Activated T-cell treated with anti-CD3 and anti-CD28 coated beads for 24 hours (primary cell): ENCODE measurements at places on chromosomes 3 and 15.

DNA sequence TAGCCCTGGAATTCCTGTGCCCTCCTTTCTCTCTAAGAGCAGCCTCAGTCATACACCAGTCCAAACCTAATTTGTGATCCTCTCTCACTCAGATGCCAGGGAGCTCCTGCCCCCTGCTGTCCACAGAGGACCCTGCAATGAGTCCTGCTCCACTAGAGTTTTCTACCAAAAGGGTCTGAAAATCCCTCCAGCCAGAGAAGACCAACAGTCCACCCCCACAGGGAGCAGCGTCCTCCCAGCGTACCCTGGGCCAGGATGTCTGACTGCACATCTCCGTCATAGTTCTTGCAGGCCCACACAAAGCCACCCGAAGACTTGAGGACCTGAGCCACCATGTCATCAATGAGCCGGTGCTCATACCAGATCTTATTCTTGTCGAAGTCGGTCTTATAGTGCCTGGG, 15.4 kb downstream of the IDH2 start:
- DNase-seq, result peak; percentile 42

GRCh38 chr3:139119331-139120025, 74.8 kb upstream of the PRR23C start:
- no peak for DNase-seq

GRCh38 chr15:81948222-81948621, 97.6 kb downstream of the MEX3B start:
- DNase-seq, result no peak

DNA sequence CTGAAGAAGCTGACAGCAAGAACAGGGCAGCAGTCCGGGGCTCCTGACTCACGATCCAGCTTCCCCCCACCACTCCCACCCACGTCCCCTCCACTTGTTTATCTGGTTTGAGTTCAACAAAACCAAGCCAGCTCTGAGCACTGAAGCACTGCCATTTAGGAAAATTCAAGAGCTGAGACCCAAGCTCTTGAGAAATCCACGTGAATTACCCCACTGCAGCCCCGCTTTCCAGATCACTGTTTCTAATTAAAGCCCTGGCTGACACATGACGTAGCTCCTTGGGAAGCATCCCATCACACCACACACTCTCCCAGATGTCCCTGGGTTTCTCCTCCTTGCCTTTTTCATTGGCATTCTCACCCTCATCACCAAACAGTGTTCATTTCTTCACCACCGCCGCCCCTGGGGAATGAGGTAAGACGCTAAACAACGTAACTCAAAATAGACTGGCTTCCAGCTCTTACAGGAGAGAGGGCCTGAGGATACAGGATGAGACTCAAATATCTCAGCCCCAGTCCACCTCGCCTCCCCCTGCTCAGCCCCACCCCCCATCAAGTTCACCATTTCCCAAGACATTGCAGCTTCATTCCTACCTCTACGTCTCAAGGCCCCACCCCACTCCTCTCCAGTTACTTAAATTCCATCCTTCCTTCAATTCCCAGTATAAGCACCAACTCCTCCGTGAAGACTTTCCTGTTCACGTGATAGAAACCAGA, 95.4 kb downstream of the SRGAP3 start:
- no peak for DNase-seq

- DNase-seq, result peak; percentile 19
These were observed 11.0 kb upstream of the KNG1 start for GRCh38 chr3:186705882-186706780.

GRCh38 chr3:158108445-158108985, 1.4 kb upstream of the RSRC1 start:
- DNase-seq, result no peak

DNA sequence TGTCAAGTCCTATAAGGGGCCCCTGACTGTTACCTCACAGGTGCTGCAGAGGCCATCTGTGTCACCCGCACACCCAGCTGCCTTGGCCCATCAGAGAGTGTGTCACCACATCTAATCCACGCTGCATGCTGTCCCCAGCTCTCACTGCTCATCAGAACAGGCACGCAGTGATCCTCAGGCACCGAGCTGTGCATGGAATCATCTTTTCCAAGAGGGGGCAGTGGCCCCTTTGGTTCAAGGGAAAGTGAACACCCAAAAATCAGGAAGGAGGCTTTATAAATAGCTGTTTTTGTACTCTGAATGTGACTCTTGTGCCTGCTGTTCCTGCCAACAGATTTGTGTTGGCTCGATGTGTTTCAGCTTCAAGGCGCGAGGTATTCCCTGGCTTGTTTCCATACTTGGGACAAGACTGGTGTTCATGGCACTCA, 110.3 kb upstream of the ETV5 start:
- no peak for DNase-seq

- DNase-seq, result no peak
These were observed 66.2 kb upstream of the CORO2B start for GRCh38 chr15:68512598-68512997.

DNA sequence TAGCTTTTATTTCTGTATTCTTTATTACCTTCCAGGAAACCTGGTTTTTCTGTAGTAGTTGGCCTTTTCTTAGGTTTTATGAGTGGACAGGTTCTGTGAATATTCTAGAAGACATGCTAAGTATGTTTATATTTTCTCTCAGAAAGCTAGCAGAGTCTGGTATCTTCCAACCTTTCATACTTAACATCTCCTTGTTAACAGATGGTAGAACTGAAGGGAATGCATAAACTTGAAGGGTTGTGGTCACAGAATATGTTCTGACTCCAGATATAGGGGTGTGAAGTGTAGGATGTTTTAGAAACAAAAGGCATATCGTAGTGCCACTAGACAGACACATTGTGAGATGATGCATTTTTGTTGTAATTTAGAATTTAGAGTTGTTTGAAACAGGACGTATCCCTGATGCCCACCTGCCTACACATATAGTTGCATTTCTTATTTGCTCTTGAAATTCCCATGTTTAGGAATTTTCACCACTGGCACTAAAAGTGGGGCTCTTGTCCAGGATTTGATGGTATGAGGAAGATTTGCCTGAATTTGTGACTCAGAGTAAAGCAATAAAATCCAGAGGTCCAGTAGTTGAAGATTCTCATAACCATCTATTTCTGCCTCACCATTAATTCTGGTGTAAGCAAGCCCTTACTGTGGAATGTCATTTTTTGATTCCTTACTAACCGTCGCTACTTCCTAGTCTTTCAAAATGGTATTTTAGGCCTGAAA, 274.5 kb downstream of the FEZF2 start:
- DNase-seq, result no peak

DNA sequence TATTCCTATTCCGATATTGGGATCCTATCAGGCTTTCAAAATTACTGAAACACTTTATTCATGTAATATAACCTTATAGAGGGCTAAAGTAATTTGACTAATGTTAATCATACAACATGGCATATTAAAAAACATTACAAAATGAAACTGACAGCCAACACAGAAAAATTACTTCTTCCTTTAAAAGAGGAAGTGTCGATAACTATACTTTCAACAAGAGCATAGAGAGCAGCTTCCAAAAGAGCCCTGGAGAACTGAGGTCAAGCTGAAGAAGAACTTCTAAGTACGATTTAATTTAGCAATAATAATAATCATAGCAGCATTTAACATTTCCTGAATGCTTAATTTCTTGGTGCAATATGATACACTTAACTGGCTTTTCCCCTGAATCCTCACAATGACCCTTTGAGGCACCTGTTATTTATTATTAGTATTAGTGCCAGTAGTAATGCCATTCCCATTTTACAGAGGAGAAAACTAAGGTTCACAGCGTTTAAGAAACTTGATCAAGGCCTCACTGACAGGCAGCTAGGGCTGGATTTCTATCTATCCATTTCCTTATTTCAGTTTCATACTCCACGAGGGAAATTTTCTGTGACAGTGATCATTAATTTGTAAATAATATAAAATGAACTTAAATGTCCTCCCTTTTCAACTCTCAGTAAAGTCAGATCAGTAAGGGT, 181.6 kb downstream of the CFAP20DC start:
- no peak for DNase-seq

GRCh38 chr3:196611761-196612483, 27.6 kb upstream of the NRROS start:
- DNase-seq, result no peak

DNA sequence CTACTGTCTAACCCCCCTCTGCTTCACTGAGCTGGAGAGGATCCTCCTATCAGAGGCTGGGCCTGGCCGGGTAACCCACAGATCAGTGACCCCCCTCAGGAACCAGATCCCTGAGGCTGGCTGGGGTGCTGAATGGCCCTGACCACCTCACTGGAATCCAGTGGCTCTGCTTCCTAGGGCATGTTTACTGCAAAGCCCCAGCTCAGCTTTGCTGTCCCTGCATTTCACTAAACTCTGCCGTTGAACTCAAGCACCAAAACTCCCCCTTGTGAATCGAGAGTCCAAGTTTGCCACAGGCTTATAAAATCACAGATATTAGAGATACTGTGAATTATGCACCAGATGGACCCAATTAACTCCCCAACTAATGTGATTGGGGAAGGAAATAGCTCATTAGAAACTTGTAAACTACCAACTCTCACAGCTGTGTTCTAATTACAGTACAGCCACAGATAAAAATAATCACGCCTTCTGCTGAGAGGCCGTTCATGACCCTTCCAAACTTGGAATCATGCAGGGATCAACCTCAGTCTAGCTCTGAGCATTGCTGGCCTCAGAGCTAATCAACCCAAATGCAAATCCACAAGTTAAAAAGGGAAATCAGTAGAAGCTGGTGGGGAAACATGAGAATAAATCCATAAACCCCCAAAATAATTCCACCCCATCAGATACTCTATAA, 47.0 kb downstream of the OCA2 start:
- DNase-seq, result no peak

DNA sequence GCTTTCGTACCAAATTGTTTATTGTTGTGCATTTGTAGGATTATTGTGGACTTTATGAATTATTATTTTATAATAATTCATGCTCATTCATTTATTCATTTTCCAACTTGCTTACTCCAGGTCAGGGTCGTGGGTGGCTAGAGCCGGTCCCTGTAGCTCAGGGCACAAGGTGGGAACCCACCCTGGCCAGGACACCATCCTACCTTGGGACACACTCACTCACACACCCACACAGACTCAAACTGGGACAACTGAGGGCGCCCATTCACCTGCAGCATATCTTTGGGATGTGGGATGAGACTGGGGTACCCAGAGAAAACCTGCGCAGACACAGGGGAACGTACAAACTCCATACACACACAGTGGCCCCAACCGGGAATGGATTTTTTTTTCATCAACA, 40.6 kb downstream of the SSUH2 start:
- no peak for DNase-seq

- no peak for DNase-seq
These were observed 336.5 kb downstream of the MAGI1 start for GRCh38 chr3:65702202-65702601.

- no peak for DNase-seq
These were observed 5.1 kb downstream of the RASL12 start for GRCh38 chr15:65062726-65063125.

DNA sequence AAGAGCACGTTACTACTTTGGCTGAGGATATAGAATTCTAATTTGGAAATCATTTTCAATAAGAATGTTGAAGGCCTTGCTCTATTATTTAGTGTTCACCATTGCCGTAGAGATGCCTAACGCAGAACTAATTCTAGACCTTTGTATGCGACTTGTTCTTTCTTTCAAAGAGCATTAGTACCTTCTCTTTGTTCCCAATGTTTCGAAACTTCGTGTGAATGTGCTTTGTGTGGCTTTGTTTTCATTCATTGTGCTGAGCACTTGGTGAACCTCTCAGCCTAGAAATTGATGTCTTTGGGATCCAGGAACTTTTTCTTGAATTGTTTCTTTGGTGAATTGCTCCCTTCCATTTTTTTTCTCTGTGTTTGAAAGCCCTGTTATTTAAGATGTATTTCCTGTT, 19.8 kb upstream of the PCSK6 start:
- DNase-seq, result no peak

GRCh38 chr3:136787349-136787748, 31.6 kb upstream of the SLC35G2 start:
- peak; percentile 1 for DNase-seq

GRCh38 chr3:81764665-81765064, 3.2 kb upstream of the GBE1 start:
- DNase-seq, result no peak

DNA sequence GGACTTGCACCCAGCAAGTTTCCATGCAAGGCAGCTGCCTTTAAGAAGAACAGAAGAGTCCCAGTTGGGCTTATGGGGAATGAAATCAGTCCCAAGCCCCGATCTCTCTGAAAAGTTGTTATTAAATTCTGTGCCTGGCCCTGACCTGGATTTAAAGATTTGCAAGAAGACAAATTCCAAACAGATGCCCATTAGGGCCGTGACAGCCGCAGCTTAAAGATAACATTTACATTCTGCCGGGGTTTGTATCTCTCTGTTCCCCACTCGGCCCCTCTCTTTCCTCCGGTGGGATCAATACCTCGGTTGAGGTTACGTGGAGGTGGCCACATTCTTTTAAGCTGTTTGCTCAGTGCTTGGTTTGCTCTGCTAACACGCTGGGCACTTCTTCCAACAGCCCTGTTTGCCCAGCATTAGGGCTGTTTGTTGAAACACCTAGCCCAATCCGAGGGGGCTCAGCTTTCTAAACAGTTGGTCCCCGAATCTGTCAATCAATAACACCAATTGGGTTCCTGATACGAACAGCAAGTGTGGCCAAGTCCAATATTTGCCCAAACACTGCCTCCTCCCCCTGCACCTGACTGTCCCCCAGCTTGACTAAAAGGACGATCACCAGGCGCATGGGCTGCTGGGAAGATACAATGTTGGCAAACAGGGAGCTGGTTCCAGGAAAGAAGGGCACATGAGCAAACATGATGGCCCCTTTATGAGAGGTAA, 108.6 kb downstream of the RPLP1 start:
- DNase-seq, result no peak

GRCh38 chr3:39716849-39717248, 92.6 kb upstream of the MYRIP start:
- no peak for DNase-seq

GRCh38 chr3:169509780-169510692, 153.5 kb downstream of the MECOM start:
- no peak for DNase-seq

- DNase-seq, result no peak
These were observed 140.8 kb downstream of the UNC13C start for GRCh38 chr15:54119051-54119450.

- no peak for DNase-seq
These were observed 319.4 kb upstream of the POU1F1 start for GRCh38 chr3:87595798-87596197.

DNA sequence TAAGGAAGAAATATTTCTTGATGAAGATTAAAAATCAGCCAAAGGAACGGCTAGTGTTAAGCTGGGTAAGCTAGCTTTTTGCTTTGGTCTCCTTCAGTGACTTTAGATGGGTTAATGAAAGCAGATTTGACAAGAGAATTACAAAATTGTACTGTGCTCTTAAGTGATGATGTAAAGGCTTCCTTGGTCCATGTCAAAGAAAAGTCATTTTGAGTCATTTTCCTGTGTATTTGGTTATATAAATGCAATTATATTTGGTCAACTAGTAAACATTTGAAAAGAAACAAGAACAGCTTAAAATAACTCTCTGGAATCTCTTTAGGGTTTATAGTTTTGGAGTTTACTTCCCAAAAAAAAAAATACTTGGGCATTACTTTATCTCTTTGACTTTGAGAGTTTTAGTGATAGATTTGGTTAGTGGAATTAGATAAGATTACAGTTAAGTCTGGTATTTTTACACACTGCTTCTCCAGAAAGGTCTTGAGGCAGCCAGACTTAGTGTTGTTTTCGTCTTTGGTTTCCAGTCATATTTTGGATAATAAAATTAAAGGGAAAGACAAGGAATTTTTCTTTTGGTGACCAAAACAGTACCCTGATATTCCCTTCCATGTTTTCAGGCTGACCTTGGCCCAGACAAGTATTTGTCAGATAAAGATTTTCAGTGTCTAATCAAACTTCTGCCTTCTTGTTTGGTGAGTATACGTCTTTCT, 42.3 kb downstream of the PDHB start:
- DNase-seq, result no peak
